ENCODE measurements at places on chromosomes 11 and 22.

- peak; percentile 29 for DNase-seq
Observed at GRCh38 chr22:20268279-20269012, at the start of gene RTN4R. TSS of gene RTN4R (minus strand) at chr22:20268318. CDS start at chr22:20268092, 226 bp downstream.

GRCh38 chr22:21921729-21922128 is 30.9 kb downstream of the PPM1F start:
- no peak for DNase-seq

- DNase-seq = no peak
Observed at GRCh38 chr11:126311401-126312291, 7.8 kb downstream of the DCPS start.

GRCh38 chr11:41282395-41282794 is 177.1 kb downstream of the LRRC4C start:
- no peak for DNase-seq

GRCh38 chr11:130114281-130114680 is 44.6 kb downstream of the APLP2 start:
- DNase-seq = no peak
